NCI-H2227 treated with DMSO at 0.1 percent for 48 hours (cell line): ENCODE measurements at places on chromosomes 5 and 9.

- no peak for DNase-seq
Observed at GRCh38 chr9:137311986-137312851, 10.1 kb upstream of the NRARP start.

DNA sequence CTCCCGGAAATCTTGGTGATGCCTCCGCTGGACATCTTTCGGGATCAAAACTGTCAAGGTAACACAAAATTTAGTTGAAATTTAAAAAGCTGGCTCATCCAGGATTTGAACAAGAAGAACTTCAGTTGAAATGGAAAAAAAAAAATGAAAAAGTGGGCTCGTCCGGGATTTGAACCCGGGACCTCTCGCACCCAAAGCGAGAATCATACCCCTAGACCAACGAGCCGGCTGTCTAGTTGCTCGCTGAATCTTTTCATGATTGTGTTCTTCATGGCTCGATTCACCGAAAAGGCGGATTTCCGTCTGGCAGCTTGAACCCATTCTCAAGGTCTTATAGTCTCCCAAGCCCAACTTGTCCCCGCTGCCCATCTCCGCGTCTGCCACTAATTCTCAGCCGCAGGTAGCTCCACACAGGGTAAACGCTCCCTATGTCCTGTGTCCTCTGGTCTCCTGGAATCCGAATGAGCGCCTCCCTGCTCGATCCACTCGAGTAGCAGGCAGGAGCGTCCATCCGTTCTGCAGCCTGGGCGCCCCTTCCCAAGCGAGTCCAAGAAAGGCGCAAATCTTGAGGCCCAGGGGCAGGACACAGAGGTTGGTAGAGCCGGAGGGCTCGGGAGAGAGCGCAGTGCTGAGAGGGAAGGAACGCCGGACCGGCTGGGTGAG is 16.2 kb downstream of the TRIM7 start:
- DNase-seq: no peak

- DNase-seq: no peak
Observed at GRCh38 chr9:37947977-37948376, 44.0 kb upstream of the SLC25A51 start.

DNA sequence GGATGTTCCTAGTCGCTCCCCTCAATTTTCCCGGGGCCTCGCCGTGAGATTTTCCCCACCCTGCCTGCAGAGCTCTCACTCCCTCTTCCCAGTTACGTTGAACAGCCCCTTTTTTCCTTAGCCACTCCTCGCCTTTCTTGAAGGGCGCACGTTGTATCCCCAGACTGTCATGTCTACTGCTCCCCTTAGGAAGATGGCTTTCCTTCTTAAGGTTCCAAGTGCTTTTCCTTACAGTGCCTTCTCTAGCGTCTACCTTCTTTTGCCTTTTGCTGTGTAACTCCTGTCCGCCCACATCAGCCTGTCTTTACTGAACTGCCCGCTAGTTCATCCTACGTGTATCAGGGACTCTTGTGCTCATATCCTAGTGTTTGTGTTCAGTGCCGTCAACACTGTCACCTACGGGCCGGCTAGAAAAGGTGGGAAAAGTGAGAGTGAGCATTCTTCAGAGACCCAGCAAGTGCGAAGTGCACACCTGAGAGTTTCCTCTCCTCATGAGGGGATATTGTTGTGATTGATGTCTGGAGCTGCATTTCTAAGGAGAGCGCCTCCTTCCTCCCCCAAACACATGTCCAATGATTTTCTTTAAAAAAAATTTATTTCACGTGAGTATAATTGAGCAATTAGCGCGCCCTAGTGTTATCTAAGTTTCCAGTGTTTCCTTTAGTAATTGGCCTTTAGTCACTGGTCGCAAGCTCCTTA is 764 bp downstream of the CAMLG start:
- DNase-seq: no peak

GRCh38 chr5:31579558-31579957 is 47.5 kb downstream of the C5orf22 start:
- no peak for DNase-seq

- DNase-seq: no peak
Observed at GRCh38 chr9:84804951-84805694, 135.6 kb downstream of the NTRK2 start.
